Stimulated activated CD8-positive, alpha-beta memory T cell treated with anti-CD3 and anti-CD28 coated beads, Interleukin-4, amount 100 ng/mL, for 4 hours (primary cell): ENCODE measurements at places on chromosomes 2 and 18.

DNA sequence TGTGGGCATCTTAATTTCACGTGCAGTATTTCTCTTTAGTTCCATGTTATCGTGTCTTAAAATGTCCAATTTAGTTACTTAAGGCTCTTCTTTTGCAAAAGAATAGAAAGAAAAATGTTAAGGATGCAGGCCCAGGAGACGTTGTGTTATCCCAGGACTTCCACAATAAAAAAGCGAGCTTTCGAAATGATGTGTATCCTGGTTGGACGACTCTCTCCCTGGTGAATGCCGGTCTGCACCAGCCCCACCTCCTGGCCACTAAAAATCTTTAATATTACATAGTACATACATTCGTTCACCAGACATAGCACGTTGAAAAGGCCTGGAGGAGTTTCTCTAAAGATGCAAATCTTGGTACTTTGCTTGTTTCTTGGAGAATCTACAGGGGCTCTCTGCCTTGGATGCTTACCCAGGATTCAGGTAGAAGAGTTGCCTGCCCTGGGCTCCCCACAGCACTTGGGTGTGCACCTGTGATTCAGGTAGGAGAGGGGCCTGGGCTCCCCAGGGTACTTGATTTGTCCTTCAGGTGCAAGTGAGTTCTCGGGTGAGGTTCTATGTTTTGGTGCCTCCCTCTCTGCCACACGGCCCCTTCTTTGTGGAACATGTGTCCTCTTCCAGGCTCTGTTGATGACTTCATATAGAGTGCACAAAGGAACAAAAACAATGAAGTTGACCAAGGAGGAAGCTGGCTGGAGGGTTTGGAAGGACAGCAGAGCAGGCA lies 26.6 kb downstream of the TWIST2 start:
- no peak for DNase-seq

GRCh38 chr2:239259603-239260298 lies 141.1 kb downstream of the HDAC4 start:
- no peak for DNase-seq

DNA sequence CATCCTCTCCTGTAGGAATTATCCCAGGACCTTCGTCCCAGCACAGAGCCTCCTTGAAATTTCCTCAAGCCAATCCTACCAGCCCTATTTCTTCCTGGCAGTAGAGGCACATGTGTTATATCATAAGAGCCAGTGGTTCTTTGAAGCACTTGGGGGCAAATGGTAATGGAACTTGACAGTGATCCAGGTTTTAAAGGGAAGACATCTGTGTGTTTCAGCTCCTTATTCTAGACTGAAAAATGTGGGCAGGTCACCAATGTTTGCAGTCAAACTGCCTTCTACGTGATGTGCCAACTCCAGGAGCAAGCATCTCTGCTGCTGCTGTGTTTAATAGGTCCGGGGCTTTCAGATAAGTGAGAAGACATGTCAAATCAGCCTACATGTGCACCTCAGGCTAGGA lies 157.1 kb downstream of the GALNT14 start:
- no peak for DNase-seq

- no peak for DNase-seq
Observed at GRCh38 chr18:36484591-36484990, 187.1 kb downstream of the FHOD3 start.

DNA sequence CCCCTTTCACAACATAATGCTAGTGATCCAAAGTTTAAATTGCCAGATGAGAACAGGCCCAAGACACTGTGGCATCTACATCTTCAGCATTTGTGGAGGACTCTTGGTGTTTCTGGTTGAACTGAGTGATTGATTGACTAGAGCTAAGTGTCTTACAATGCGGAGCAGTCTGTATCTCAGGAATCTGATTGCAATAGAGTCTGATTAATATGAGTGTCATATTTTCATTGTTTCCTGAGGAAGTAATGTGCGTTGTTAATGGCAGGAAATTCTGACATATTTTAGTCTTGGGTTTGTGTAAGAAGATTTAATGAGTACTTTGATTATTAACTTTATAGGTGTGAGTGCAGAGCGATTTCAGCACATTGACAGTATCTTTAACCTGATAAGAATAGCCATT lies 82.0 kb upstream of the PROKR1 start:
- no peak for DNase-seq

GRCh38 chr2:128636802-128637147 lies 318.1 kb upstream of the HS6ST1 start:
- DNase-seq: no peak

GRCh38 chr18:74334242-74334893 lies 18.7 kb downstream of the C18orf63 start:
- no peak for DNase-seq

GRCh38 chr2:18446715-18447114 lies 113.7 kb downstream of the RDH14 start:
- no peak for DNase-seq

GRCh38 chr18:73503326-73503725 lies 635.5 kb upstream of the NETO1 start:
- no peak for DNase-seq

DNA sequence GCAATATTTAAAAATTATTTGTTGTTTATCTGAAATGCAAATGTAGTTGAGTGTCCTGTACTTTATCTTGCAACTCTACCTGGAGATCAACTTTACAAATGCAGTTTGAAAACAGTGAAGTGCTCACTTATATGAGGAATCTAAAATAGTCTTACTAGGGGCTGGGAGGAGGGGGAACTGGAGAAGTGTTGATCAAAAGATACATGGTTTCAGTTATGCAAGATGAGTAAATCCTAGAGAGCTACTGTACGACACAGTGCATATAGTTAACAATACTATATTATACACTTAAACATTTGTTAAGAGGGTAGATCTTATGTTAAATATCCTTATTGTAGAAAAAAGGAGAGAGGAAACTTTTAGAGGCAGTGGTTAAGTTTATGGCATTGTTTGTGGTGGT lies 241.9 kb downstream of the BCL11A start:
- DNase-seq: no peak

GRCh38 chr2:53778536-53779162 lies 8.1 kb downstream of the ASB3 start:
- DNase-seq: no peak

DNA sequence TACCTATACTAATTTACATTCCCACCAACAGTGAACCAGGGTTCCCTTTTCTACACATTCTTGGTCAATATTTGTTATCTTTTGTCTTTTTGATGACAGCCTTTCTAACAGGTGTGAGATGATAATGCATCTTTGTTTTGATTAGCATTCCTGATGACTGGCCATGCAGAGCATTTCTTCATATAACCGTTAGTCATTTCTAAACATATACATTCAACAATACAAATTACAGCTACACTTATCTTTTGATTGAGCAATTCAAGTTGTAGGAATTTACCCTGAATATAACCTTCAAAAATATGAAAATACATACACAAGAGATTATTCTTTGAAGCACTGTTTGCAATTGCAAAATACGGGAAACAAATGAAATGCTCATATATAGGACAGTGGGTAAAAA lies 94.9 kb downstream of the TMEM131 start:
- DNase-seq: no peak

DNA sequence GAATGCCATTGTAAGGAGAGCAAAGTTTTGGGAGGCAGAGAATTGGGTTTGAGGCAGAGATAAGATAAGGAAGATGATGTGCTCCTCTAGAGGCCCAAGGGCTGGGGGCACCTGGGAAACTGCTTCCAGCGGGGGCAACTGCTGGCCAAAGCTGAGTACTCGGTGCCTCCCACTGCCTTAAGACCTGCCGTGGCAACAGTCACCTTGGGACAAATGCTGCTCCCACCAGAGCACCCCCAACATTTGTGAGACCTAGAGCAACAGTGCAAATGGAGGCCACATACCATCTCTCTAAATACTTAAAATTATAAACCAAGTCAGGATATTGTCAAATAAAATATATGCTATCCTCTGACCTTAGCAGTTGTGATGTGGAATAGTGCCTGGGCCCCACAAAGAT lies 127.1 kb downstream of the CAPN13 start:
- no peak for DNase-seq

DNA sequence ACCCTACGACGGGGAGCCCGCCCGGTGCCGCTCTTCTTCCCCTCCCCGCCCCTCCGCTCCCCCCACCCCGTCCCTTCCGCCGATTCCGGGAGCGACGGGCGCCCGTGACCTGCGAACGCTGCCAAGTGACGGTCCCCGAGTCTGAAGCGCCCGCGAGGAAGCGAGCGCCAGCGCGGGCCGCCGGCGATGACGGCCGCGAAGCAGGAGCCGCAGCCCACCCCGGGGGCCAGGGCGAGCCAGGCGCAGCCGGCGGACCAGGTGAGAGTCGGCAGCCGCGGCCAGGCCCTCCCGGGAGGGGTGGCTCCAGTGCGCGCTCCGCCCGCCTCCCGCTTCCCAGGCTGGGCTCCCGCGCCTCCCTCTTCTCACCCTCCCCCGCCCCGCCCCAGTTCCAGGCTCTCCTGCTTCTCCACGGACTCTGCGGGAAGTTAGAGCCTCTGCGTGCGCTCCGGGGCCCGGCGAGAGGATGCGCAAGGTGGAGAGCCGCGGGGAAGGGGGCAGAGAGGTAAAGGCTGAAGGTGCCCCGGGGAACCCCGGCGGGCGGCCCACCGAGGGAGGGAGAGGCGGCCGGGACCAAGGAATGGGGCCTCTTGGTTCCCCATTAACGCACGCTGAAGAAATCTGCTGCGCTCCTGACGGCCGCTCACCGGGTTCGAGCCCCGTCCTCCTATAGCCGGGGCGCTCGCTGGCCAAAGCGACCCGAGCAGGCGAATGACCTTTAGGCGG lies 719.5 kb downstream of the DPP10 start:
- DNase-seq: no peak

DNA sequence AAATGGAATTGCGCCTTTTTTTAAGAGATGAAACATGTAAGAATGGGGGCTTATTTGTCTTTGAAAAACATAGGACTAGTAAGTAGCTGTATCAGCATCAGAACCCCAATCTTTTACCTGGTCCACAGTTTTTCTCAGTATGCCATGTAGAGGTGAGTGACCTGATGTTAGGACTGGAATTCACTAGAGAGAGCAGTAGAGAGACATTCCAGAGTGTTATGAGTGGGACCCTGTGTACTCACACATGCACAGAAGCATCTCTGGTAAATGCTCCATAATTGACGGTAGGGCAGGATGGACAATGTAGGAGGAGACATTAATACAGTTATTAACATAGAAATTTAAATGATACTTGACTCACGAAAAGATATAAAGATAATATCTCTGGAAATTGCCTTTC lies 1.4 kb upstream of the GALNT13 start:
- DNase-seq: no peak

- peak; percentile 28 for DNase-seq
Observed at GRCh38 chr2:86442642-86443005, 1.5 kb downstream of the KDM3A start.

DNA sequence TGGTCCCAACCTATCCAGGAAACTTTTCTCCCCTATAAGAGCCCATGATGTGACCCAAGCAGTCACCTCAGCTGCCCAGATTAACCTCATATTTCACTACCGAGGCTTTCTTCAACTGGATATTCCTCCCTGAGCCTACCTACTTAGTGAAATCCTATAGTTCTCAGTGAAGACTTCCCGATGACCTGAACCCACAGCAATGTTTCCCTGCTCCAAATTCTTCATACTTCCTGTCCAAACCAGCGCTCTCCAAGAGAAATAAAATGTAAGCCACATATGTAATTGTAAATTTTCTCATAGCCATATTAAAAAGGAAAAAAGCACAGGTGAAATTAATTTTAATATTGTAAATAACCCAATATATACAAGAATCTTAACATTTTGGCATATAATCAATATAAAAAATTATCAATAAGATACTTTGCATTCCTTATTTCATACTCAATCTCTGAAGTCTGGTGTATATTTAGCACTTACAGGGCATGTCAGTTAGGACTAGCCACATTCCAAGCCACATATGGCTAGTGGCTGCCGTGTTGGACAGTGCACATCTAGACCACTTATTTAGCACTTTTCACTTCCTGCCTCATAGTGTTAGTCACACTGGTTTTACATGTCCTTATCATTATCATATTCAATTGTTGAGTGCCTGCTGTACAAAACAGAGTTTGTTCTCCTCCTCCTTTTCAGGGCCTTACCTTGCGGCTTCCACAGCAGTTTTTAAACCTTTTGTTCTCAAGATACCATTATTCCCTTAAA lies 1.9 kb upstream of the STAT4 start:
- no peak for DNase-seq

DNA sequence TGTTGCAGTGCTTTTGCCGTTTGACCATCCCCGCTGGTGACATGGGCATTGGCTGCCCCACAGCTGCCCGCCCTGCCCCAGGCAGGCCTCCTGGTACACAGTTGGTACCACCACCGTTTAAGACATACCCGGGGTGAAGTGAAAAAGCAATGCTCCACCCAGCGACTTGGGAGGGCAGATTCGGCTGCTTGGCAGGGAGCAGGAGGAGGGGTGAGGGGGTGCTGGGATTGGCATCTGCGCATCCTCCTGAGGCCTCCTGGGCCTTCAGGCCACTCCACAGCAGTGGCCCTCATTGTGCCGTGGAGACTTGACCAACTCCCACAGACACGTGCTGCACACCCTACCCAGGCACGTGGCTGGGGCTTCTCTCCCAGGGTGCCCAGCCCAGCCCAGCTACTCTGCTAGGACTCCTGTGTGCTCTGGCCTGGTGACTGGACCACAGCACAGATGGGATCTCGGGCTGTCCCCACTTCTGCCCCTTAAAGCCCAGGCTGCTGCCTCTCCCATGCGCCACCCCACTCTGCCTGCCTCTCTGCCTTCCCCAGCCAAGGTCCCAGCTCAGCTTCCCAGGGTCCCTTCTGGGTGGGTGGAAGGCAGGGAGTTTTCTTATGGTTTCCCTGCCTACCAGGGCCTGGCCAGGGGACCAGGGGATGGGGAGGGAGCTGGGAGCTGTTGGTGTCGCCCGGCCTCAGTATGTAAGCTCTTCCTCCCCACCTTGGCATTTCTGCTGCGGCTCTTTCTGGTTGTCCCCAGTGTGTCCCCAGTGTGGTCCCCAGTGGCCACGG lies 157.0 kb upstream of the HS6ST1 start:
- DNase-seq: no peak

DNA sequence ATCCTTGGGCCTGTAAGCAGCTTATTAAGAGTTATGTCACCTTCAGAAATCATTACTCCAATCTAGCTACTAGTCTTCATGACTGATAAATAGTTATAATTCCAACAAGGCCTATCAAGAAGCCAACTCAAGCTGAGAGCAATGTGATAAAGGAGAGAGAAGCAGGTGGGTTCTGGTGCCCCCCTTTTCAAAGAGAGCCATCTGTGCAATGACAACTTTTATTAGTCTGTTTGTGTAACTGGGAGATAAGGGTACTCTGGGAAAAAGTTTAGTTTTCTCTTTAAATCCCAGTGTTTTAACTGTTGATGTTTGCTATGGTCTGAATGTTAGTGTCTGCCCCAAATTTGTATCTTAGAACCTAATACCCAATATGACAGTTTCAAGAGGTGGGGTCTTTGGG lies 60.6 kb downstream of the CCDC93 start:
- no peak for DNase-seq

DNA sequence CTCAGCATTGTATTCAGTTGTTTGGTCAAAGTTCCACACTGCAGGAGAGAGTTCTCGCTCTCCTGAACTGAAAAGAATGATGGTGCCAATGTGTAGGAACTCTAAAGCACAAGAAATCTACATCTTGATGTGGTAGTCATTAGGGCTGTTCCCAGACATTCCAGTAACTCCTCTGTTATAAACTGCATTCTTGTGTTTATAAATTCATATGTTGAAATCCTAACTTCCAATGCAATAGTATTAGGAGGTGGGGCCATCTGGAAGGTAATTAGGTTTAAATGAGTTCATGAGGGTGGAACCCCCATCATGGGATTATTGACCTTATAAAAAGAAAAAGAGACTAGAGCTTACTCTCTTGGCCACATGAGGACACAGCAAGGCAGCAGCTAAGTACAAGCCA lies 239.6 kb downstream of the CDH20 start:
- DNase-seq: no peak
